ENCODE measurements at places on chromosomes 3 and 15.

GRCh38 chr3:134384963-134385362 lies 10.7 kb upstream of the AMOTL2 start:
- no peak for DNase-seq

DNA sequence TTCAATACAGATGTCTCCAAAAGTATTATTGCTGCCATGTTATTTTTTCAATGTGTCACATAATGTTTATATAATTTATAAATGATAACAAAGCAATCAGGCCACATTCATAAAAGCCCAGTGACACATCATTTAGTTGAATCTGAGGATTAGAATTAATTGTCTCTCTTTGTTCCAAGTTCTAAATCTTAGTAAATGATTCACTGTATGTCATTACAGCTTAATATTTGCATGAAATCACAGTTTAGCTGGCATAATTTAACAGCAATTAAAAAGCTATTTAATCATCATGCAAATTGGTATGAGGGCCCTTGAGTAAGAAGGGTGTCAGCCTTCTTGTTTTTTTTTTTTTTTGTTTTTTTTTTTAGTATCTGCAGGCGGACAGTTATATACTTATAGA lies 427.0 kb downstream of the EPHA6 start:
- no peak for DNase-seq

GRCh38 chr15:54517366-54517765 lies 539.1 kb downstream of the UNC13C start:
- no peak for DNase-seq

DNA sequence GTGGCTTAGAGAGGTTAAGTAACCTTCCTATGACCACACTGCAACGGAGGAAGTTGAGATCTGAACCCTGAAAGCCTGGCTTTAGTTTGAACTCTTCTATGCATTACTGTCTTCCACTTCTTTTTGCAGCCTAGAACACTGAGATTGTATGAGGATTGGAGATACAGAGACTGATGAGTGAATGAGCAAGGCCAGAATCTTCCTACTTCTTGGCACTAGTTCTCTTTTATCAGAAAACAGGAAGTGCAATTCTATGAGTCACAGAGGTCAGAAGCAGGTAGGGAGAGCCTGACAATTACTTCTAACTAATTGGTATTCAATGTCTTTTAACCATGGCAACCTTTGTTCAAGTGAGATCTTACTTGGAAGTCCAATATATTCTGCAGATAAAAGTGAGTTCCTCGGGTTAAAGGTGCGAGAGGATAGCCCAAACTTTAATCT lies 219.0 kb downstream of the SHQ1 start:
- no peak for DNase-seq

DNA sequence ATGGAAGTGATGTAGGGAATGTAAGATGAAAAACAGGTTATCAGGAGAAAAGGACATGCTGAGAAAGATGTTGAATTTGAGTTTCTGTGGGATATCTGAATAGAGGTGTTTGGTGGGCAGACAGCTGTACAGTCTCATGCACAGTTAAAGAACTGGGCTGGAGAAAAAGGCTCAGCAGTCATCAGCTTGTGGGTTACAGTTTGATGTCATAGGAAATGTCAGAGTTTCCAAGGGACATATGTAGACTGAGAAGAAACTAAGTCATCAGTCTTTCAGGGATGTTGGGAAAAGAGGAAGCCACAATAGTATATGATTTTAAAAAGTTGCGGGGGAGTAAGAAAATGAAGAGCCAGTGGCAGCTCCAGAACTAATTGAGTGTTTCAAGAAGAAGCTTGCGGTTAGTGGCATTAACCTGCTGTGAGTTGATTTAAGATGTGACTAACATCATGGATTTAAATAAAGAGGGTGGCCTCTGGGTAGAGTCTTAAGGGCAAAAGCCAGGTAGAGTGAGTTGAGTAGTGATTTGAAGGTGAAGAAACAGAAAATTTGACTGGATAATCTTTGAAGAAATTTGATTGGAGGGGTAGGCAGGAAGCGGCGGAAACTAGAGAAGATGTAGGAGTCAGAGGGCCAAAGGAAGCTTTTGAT lies 24.6 kb downstream of the GORASP1 start:
- no peak for DNase-seq

DNA sequence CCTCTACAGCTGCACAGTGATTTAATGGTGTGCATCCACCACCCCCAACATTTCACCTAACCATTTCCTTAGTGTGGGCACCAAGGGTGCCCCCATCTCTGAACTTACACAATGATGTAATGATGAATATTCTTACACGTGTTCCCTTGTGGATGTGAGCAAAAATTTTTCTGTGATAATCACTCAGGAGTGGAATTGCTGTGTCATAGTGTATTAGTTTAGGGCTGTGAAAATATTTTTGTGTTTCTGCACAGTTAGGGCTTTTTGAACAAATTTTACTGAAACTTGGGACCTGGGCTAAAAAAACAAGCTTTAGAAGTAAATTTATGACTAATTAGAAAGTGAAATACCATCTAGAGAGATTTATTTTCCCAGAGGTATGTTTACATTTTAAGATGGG lies 134.5 kb upstream of the CCNL1 start:
- no peak for DNase-seq

- no peak for DNase-seq
Observed at GRCh38 chr3:22923711-22924110, 279.4 kb upstream of the UBE2E2 start.

DNA sequence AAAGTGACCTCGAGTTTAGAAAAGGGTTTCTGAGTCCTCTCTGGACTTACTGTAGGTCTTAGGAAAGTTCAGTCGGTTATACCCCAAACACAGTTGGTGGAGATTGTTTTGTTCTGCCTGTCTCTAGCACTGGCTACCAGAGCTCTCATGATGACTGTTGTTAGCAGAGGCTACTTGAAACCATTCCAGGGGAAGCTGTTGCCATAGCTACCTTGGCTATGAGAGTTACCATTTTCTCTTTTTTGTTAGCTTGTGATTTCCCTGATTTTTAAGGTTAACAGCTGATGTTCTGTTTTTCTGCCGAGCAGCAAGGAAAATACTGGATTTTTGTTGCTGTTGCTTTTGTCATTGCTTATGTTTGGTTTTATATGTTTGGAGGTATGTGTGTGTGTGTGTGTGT lies 26.7 kb downstream of the ABHD2 start:
- peak; percentile 25 for DNase-seq

- DNase-seq: no peak
Observed at GRCh38 chr3:195257454-195258448, 13.2 kb downstream of the XXYLT1 start.

GRCh38 chr15:95760508-95760907 lies 570.0 kb upstream of the NR2F2 start:
- no peak for DNase-seq

GRCh38 chr3:8485141-8485870 lies 16.3 kb upstream of the LMCD1 start:
- no peak for DNase-seq

GRCh38 chr3:136960838-136961836 lies 3.4 kb downstream of the IL20RB start:
- DNase-seq: peak; percentile 46

GRCh38 chr15:69648212-69648611 lies 195.6 kb downstream of the RPLP1 start:
- DNase-seq: no peak

All from GM03348 (cell line).